ENCODE measurements at places on chromosomes 6 and 20.

- no peak for DNase-seq
Measured at GRCh38 chr20:23303325-23304102, 47.1 kb upstream of the NXT1 start.

DNA sequence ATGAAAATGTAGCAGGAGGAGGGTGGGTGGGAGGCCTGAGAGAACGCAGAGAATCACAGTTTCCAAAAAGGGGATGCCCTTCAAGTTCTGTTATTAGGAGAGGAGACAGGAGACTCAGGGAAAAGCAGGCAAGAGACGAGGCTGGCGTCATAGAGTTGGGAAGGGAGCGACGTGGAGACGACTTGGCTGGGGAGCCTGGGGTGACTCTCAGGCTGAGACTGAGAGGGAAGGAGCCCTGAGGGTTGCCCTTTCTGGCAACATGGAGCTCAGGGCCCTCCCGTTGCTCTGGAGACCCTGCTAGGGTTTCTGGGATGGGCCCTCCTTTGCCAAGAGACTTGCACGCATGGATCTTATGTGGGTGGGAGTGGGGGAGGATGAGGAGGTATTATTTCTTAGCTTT is 108.9 kb downstream of the CDH4 start:
- DNase-seq = no peak

DNA sequence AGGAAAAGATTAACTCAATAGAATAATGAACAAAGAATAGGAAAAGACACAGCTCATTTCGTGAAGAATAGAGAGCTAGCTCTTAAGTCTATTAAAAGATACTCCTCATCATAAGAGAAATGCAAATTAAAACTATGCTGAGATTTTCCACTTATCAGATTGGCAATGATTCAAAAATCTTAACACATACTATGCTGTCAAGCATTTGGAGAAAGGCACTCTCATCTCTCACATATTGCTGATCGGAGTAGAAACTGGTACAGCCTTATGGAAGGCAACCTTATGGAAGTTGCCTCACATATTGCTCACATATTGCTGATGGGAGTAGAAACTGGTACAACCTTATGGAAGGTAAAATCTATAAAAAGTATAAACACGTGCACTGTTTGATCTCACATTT is 21.4 kb upstream of the PLAGL1 start:
- no peak for DNase-seq

- peak; percentile 62 for DNase-seq
Measured at GRCh38 chr20:14498772-14499171, 161.4 kb upstream of the FLRT3 start.

GRCh38 chr20:57243480-57244220 is 22.8 kb downstream of the BMP7 start:
- no peak for DNase-seq

DNA sequence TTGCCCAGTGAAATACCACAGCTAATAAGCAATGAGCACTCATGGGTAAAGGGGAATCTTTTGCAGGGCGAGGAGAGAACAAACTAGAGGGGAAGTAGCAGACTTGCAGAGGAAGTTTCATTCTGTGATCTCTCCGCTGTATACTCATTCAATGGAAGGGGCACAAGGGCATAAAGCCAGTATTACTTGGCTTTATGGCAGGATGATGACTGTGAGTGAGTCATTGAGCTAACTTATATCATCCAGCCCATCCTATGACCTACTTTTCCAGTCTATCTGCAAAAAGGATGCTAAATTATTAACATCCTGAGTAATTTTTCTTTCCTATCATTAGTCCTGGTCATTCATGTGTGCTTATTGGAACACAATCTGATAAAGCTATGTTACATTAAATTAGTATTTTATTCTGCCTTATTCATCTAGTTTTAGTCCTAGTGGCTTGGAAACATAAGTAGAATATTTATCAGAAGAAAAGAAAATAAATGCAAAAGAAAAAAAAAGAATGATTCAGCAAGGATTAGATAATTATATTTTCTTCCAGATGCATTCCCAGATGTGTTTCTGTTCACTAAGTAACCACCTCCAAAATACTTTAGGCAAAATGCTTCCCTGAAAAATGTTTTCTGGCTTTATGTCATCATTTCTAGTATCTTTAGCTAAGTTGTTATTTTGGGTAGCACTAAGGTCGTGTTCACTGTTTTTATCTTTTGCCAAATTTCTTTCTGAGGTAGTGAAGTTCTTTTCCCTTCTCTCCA is 471.7 kb downstream of the CDKAL1 start:
- DNase-seq = no peak

GRCh38 chr20:52971498-52972189 is 514 bp upstream of the TSHZ2 start:
- DNase-seq = no peak

GRCh38 chr6:22024973-22025467 is 271.8 kb downstream of the PRL start:
- DNase-seq = no peak

- DNase-seq = no peak
Measured at GRCh38 chr6:11650711-11651110, 113.2 kb downstream of the TMEM170B start.
